ENCODE measurements at places on chromosomes 1 and 21.
A peak's percentile ranks its signal among the peaks of the same experiment; 100 is the strongest.

DNA sequence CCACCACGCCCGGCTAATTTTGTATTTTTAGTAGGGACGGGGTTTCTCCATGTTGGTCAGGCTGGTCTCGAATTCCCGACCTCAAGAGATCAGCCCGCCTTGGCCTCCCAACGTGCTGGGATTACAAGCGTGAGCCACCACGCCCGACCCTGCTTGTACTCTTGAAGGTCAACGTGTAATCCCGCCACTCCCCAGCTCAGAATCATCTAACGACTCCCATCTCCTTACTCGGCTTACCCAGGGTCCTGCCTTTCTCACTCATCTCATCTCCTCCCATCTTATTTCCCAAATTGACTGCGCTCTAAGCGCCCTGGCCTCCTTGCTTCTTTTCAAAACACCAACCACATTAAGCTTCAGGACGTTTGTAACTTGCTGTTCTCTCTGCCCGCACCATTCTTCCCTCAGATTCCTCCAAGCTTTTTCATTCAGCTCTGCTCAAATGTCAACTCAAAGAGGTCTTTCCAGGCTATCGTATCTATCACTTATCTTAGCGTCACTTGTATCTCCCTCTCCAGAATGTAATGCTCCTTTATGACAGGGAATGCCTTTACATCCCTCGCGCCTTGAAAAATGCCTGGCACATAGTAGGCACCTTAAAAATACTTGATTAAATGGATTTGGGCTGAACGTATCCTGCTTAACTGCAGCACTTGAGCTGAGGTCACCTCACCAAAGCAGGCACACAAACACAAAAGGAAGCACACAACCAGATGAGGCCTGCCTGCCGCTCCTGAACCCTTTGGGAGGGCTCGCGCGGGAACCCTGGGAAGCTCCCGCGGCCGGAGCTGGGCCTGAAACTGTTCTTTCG is 1.4 kb upstream of the USP1 start:
- DNase-seq, result peak; percentile 9

- no peak for DNase-seq
These were observed 41.1 kb downstream of the NGF start for GRCh38 chr1:115296981-115297380.

DNA sequence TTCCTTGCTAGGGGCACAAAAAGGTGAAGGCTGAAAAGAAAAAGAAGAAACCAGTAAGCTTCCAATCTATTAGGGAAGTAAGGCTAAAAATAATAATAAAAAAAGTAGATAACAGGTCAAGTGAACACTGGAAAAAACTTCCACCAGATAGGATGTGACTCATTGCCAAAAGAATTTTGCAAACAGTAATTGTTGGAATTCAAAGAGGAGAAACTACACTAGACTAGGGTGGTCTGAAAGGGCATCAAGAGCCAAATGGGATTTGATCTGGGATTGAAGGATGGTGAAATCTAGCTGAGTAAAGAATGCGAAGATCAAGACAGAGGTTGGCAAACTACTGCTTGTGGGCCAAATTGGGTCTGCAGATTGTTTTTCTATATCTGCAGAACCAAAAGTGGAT is 6.0 kb upstream of the ST6GALNAC3 start:
- no peak for DNase-seq

- DNase-seq, result peak; percentile 76
These were observed 29.0 kb upstream of the SLAMF1 start for GRCh38 chr1:160675641-160676410.

DNA sequence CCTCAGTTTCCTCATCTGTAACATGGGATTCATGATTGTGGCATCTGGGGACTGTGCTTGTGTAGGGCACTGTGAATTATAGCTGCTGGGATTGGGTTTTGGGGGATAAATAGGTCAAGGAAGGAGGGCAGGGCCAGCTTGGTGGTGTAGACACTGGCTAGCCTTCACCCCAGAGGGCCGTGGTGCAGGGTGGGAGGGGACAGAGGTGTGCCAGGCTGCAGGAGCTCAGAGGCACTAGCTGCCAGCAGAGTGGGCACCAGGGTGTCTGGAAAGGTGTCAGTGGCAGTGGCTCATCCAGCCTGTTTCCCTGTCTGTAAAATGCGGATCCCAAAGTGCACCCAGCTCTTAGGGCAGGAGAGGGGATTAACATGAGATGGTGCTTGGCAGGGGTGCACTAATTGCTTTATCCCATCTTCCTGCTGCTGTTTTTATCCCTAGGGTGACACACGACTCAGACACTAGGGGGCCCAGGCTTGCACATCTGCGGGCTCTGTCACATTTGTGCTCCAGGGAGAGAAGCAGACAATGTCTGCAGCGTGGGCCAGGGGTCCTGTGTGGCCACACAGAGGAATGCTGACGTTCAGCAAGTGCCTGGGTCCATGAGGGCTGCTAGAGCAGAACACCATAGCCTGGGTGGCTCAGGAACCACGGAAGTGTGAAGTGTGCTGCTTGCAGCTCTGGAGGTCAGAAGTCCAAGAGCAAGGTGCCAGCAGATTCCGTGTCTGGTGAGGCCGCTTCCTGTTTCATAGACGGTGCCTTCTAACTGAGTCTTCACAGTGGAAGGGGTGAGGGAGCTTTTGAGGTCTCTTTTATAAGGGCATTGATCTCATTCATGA is 19.3 kb downstream of the OBSCN start:
- no peak for DNase-seq

- DNase-seq, result no peak
These were observed 51.3 kb upstream of the GFI1 start for GRCh38 chr1:92538048-92538412.

DNA sequence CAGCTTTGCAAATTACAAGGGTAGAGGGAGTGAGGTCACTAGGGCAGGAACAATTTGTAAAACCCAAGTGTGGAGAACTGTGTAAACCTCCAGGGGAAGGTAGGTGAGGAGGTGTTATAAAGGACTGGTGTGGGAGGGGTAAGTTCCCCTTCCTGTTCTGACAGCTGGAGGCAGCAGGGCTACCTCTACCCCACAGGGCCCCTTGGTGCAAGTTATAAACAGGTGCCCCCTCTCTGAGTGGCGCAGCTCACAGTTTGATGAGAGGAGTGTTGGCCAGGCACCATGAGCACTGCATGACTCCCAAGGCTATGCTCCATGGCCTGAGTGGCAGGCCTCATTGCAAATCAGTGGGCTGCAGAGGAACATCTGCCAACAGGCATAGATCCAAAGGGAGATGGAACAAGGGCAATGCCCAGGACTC is 41.0 kb downstream of the MFSD2A start:
- no peak for DNase-seq

DNA sequence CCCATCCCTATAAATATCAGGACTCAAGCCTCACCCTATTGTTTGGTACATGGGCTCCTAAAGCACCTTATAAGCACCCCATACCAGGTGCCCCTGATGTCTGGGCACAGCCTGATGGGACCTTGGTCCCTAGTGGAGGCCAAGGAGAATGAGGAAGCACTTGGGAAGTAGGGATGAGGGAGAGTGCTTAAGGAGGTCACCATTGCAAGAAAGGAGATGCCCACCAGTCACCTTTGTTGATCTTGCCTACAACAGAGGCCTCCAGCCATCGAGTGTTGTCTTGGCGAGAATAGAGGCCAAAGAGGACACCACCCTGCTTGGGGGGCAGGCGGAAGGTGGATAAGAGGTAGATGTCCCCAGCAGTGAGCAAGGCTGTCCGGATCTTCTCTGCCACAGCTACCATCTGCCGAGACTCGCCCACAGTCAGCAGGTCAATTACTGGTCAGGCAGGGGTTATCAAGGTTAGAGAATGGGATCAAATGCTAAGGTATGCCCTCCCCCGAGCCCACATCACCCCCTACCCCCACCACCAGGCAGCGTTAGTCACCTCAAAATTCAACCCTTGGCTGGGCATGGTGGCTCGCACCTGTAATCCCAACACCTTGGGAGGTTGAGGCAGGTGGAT is 1.6 kb downstream of the THBS3 start:
- no peak for DNase-seq

GRCh38 chr1:42330215-42330614 is 4.8 kb downstream of the FOXJ3 start:
- DNase-seq, result no peak

DNA sequence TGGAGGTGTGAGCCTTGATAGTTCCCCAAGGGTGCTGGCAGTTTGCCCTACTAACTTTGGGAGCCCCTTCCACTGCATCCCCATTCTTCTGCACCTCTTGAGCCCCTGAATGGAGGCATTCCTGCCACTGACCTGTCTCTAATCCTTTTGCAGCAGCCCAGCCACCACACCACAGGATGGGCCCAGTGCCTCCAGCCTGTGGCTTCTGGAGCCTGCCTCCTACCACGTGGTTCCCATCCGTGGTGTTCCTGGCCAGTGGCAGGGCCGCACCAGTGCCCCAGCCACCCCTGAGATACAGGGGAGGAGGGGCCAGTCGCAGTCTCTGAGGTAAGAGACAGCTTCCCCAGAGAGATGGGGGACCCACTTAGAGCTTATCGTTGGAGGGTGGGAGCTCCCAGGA is 14.4 kb downstream of the INAVA start:
- DNase-seq, result no peak

- peak; percentile 31 for DNase-seq
These were observed 55.7 kb downstream of the XCL2 start for GRCh38 chr1:168488138-168488537.

GRCh38 chr1:180269645-180270529 is 39.8 kb downstream of the LHX4 start:
- DNase-seq, result no peak

GRCh38 chr1:228963795-228964177 is 228.5 kb downstream of the RHOU start:
- DNase-seq, result no peak

DNA sequence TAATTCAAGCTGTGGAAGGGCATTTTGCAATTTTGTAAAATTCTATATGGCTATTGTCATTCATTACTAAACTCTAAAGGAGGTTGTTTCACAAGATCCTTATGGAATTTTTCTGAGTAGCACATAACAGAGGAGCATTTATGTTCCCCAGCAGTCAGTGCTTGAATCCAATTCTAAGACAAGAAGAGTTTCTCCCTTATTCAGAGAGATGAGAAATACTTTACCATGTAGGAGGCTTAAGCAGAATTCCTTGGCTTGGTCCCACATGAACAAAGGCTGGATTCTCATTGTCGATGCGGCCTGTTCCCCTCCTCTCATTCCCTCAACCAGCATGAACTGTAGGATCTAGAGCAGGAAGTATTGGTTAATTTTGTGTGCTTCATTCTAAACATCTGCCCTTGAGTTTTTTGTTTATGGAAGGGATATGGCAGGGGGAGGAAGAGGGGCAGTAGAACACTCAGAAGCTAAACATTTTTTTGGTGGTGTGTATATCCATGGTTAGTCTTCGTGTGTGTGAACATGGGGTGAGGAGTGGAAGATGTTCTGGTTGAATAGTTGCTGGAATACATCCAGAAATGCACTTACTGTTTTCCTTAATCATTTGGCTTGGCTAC is 74.3 kb downstream of the LAMC1 start:
- no peak for DNase-seq

GRCh38 chr1:69195136-69195535 is 372.6 kb upstream of the LRRC7 start:
- no peak for DNase-seq

DNA sequence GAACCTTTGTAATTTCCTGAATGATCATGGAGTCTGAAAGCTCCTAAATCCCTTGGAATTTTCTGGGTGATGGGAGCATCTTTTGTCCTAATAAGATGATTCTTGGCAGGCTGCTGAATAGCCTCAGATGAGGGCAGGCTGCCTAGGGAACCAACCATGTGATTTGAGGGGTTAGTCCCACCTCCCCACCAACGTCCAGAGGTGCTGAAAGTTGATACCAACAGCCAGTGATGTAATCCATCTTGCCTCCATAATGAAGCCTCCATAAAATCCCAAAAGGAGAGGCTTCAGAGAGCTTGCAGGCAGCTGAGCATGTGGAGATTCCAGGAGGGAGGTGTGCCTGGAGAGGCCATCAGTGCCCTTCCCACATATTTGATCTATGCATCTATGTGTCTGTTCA is 43.7 kb downstream of the GTF2B start:
- DNase-seq, result no peak

DNA sequence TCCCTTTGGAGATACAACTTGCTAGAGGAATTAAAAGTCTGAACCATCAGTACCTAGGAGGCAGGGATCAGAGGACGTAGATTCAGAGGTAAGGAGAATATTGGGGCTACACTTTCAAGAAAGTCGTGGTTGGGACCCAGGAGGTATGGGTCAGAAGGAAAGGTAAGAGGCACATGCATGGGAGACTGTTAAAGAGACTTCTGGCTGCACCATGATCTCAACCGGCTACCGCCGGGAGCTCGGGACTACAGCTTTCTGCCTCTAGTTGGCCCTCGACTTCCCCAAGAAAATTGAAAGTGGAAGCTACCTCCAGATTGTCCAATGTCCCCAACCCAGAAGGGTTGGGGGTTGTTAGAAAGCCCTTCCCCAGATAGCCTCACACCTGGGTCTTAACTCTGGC is 355.7 kb upstream of the TMPRSS15 start:
- DNase-seq, result no peak

- DNase-seq, result no peak
These were observed 62.8 kb downstream of the CNST start for GRCh38 chr1:246629030-246629429.

GRCh38 chr1:5403935-5404334 is 588.3 kb downstream of the NPHP4 start:
- no peak for DNase-seq

- no peak for DNase-seq
These were observed 21.4 kb upstream of the PADI4 start for GRCh38 chr1:17286646-17287045.

DNA sequence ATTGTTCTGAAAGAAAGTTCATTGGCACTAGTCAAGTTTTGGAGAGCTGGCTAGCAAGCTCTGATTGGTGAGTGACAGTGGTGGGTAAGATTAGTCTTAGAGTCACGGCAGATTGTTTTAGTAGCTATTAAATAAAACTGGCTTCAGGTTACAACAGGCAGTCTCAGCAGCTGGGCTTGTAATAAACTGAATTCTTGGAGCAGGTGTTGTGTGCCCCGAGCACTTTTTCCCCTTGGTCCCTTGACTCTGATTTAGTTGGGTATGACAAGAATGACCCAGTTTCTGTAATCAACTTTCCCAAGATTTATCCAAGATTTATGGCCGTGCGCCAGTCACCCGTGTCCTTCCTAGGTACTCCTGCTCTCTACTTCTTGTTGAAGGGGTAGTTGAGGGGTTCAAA is 40.2 kb downstream of the TBCE start:
- no peak for DNase-seq

- DNase-seq, result no peak
These were observed 164.6 kb downstream of the NCAM2 start for GRCh38 chr21:21162786-21163185.

DNA sequence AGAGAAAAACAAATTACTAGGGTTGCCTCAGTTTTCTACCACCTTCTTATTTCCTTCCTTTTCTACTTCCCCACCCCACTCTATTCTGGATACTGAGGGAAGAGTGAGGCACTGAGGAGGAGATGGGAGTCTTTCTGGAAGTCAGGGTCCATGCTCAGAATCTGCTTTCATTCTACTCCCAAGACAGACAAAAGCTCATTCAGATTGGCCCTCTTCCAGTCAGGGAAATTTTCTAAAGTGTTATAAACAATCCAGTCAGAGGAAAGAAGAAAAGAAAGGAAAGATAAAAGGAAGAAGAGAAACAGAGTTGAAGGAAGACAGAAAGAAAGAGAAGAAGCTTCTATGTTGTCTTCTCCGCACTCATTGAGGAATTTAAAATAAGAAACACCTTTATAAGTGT is 228.6 kb downstream of the COP1 start:
- no peak for DNase-seq

Data from body of pancreas (tissue), 4 donors.